ENCODE measurements at places on chromosomes 7 and 10. TPM values are rescaled to one million over a fixed set of nuclear protein-coding genes. Genes with fewer than 3 reads are reported as not detected.

The DENND2A gene
- polyA plus RNA-seq: not detected

The TYW1B gene
- polyA plus RNA-seq: 2.4 TPM

The PAPOLB gene
- polyA plus RNA-seq: not detected

The SLC16A9 gene
- not detected for polyA plus RNA-seq

The MOGAT3 gene
- not detected for polyA plus RNA-seq

The SGCE gene
- not detected for polyA plus RNA-seq

The NPTX2 gene
- not detected for polyA plus RNA-seq

The PLAC9 gene
- polyA plus RNA-seq: not detected

The TMEM196 gene
- polyA plus RNA-seq: not detected

Data from naive thymus-derived CD8-positive, alpha-beta T cell (primary cell).